ENCODE measurements at places on chromosomes 5 and 9. TPM values are rescaled to one million over a fixed set of nuclear protein-coding genes. Genes with fewer than 3 reads are reported as not detected.

The KCNIP1 gene
- total RNA-seq, result not detected

GRCh38 chr5:150065886-150066285, 20.5 kb downstream of the CSF1R start:
- DNase-seq, result peak; percentile 15

DNA sequence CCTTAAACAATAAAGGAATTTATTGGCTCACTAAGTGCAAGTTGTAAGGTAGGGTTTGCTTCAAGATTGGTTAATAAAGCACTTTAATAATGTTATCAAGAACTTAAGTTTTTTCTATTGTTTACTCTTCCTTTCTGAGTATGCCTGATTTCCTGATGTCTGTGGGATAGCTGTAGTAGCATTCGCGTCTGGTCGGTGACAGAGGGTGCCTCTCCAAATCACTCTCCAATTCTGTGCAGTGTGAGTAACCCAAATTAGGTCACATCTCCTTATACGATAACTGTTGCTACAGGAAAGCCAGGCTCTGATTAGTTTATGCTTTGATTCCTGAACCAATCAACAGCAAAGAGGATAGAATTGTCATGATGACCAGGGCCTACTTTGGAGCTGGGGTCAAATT, 90.7 kb downstream of the CCDC192 start:
- DNase-seq, result no peak

GRCh38 chr9:89304020-89304833, 6.8 kb upstream of the CKS2 start:
- no peak for DNase-seq

- DNase-seq, result peak; percentile 95
These were observed 162.2 kb downstream of the HSD17B3 start for GRCh38 chr9:96139592-96140295.

The PAEP gene
- not detected for total RNA-seq

The MOCS2 gene
- total RNA-seq, result 36.4 TPM

DNA sequence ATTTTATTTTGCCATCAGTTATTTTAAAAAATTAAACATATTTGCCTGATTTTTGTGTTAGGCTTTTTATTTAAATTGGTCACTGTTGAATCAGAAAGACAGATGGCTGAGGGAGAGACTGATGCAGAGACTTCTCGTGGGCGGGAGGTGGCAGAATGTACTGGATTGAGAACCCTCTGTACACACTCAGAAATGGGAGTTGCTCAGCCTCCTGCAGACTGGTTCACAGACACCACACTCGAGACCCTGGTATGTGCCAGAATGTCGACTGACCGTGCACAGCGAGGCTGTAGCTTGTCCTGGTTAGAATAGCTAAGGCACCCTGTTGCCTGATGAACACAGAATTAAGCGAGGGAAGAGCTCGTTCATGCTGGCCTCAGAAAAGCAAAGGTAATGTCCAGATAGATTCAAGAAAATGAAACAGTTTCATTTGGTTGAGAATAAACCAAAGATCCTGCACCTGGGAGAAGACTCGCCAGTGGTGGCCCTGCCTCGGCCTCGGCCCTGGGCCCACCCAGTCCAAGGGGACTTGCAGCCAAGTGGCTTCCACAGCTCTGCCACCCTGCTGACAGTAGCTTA, 71.3 kb upstream of the OTULINL start:
- no peak for DNase-seq

All from IMR-90 (cell line).